ENCODE measurements at places on chromosomes 7 and 10.

DNA sequence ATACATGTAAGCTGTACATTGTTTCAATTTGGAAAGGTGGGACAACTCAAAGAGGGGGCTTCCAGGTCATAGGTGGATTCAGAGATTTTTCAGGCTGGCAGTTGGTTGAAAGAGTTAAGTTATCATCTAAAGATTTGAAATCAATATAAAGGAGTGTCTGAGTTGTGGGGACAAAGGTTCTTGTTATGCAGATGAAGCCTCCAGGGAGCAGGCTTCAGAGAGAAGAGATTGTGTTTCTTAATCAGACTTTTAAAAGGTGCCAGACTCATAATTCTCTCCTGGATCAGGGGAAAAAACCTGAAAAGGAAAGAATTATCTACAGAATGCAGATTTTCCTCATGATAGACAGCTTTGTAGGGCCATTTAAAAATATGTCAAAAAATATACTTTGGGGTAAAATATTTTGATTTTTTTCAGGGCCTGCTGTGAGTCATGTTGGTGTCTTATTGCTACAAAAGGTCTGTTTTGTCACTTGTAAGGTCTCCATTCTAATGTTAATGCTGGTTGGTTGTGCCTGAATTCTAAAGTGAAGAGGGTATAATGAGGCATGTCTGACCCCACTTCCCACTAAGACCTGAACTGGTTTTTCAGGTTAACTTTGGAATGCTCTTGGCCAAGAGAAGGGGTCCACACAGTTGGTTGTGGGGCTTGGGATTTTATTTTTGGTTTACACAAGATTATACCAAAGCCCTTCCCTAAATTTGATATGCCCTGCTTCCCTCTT, 52.7 kb upstream of the PRSS1 start:
- no peak for DNase-seq

DNA sequence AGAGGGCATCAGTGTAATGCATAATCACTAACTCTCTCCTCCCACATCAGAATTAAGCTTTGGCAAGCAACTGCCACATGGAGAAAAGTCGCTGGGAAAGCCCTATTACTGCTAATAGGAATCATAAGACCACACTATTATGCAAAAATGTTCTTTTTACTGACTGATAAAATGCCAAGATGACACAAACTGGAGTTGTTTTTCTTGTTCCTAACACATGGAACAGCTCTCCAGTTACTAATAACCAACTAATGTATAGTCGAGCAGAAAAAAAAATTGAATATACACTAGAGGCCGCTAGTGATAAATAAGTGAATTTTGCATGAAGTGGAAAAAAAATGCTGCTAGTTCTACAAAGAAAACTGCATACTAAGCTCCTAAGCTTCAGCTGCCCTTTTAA, 165.6 kb downstream of the TPK1 start:
- no peak for DNase-seq

DNA sequence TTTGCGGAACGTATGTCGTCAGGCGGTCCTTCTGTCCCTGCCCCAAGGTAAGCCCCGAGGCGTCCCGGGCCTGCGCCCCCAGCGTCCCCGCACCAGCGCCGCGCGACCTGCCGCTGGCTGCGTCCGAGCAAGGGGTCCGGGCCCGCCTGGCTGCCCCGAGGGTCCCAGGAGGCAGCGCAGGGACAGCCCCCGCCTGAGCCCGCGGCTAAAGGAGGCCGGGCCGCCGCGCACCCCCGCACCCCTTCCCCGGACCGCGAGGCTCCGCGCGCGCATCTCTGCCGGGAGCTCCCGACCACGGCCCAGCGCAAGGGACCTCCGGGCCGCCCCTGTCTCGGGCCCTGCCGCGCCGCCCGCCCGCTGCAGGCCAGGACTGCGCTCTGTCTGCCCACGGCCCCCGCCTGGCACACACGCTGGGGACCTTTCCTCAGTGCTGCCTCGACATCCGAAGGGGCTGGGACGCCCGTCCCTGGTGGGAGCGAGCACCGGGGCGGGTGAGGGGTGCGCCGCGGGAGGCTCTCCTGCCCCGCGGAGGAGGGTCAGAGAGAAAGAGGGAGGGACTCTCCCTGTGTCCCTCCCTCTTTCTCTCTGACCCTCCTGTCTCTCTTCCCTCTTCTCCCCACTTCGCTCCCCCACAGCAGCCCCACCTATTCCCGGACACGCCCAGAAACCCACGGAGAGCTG, 25.0 kb downstream of the SHH start:
- DNase-seq, result no peak

DNA sequence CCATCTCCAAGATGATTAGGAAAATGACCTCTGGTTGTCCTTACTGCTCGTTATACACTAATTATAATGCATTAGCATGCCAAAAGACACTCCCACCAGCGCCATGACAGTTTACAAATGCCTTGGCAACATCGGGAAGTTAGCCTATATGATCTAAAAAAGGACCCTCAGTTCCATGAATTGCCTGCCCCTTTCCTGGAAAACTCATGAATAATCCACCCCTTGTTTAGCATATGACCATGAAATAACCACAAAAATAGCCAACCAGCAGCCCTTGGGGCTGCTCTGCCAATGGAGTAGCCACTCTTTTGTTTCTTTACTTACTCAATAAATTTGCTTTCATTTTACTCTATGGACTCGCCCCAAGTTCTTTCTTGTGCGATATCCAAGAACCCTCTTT, 41.6 kb upstream of the KCNMA1 start:
- no peak for DNase-seq

DNA sequence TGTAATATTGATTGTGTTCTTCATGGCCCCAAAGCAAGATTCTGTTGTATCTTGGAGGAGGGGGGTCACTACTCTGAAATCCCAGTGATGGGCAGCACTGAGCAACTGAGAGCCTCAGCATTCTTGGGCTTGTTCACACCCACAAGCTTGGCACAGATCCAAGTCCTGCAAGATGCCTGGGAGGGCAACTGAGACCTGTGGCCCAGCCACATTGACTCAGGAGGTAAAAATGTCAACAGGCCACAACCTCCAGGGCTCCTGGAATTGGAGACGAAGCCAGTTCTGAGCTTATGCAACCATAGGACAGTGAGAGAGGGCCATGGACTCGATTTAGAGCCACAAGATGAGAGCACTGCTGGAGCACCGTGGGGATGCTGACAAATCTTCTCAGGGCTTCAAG, 3.1 kb upstream of the DOCK1 start:
- no peak for DNase-seq

- no peak for DNase-seq
These were observed 237.3 kb downstream of the DGKI start for GRCh38 chr7:137609500-137609899.

- DNase-seq, result no peak
These were observed 958 bp downstream of the ANKRD1 start for GRCh38 chr10:90919683-90920574.

- DNase-seq, result no peak
These were observed 4.1 kb downstream of the CPA1 start for GRCh38 chr7:130384371-130384801.

- no peak for DNase-seq
These were observed 724.0 kb downstream of the GRID1 start for GRCh38 chr10:85642421-85643170.

DNA sequence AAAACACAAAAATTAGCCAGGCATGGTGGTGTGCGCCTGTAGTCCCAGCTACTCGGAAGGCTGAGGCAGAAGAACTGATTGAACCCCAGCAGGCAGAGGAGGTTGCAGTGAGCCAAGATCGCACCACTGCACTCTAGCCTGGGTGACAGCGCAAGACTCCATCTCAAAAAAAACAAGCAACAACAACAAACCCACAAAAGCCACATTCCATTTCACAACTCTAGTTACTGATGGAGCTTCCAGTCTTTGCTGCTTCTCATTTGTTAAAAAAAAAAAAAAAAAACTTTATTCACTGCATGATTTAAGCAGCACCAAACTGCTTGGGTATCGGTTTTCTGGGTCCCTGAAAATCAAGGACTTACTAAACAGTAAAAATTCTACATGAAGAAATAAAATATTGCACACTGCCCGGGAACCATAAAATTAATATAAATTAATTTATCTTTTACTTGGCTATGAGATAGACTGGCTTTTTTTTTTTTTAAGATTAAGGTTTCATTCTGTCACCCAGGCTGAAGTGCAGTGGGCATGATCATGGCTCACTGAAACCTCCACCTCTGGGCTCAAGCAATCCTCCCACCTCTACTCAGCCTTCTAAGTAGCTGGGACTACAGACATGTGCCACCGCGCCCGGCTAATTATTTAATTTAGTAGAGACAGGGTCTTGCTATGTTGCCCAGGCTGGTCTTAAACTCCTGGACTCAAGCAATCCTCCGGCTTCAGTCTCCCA, 42.0 kb downstream of the SRPK2 start:
- DNase-seq, result no peak

GRCh38 chr10:72930276-72930675, 24.3 kb downstream of the PLA2G12B start:
- DNase-seq, result no peak

GRCh38 chr7:128304212-128304611, 39.5 kb downstream of the RBM28 start:
- DNase-seq, result no peak

DNA sequence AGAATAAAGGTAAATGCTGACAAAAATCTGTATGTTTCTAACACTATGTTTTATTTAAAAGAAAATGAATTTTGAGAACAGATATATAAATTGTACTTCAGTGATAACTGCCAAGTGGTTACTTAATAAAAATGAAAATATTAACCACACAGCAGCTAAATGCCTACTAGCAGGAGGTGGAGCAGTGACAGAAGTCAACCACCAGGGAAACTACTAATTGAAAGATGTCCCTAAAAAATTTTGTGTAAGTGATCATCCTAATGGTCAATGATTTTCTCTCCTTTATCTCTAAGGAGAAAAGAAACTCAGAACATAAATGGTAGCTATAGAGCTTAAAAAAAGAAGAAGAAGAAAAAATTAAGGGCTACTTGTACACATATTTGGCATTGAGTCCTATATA, 22.9 kb downstream of the WNT16 start:
- no peak for DNase-seq

- no peak for DNase-seq
These were observed 37.5 kb downstream of the ZNF467 start for GRCh38 chr7:149735779-149736477.

GRCh38 chr7:39560408-39560807, 5.8 kb upstream of the YAE1 start:
- DNase-seq, result no peak

GRCh38 chr10:59125666-59126065, 50.8 kb upstream of the PHYHIPL start:
- DNase-seq, result no peak

DNA sequence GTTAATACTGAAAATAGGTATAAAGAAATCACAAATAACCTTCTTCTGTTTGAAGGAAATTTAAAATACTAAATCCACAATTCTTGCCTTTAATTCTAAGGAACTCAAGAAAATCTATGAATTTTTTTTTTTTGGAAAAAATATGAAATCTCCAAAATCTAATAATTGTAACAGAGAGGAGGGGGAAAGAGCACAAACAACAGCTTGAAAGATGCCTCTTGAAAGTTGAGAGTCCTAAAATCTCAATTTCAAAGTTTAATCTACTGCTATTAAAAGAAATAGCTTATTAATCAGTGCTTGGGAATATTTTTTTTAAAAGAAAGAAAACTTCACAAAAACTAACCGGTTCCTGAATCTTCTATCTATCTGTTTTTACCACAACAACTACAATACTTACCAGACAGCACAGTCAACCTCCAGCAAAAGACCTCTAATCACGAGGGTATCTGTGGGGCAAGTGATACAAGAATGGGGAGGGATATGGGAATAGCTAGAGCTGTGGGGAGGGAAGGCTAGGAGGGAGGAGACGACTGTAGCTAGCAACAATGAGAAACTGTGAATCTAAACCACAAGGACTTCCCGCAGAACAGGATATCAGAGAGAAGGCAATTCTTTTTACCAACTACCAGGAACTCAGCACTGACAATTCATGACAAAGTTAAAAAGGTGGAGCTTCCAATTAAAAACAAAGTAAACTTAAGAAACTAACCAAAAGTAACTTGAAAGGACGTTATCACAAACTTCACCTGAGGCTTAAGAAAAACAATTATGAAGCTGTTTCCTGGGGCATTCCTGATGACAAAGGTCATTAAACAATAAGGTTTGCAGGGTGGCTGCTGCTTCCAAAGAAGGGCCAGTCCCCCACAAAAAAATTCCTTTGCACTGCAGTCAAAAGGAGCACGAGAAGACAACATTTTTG, at the start of gene USP54:
Gene USP54, minus strand, starts transcription at position 462 of the 919 bp plus-strand sequence. CDS start 15,684 bp downstream, outside the sequence.
- no peak for DNase-seq

GRCh38 chr7:115368998-115369397, 447.1 kb downstream of the MDFIC start:
- DNase-seq, result no peak

DNA sequence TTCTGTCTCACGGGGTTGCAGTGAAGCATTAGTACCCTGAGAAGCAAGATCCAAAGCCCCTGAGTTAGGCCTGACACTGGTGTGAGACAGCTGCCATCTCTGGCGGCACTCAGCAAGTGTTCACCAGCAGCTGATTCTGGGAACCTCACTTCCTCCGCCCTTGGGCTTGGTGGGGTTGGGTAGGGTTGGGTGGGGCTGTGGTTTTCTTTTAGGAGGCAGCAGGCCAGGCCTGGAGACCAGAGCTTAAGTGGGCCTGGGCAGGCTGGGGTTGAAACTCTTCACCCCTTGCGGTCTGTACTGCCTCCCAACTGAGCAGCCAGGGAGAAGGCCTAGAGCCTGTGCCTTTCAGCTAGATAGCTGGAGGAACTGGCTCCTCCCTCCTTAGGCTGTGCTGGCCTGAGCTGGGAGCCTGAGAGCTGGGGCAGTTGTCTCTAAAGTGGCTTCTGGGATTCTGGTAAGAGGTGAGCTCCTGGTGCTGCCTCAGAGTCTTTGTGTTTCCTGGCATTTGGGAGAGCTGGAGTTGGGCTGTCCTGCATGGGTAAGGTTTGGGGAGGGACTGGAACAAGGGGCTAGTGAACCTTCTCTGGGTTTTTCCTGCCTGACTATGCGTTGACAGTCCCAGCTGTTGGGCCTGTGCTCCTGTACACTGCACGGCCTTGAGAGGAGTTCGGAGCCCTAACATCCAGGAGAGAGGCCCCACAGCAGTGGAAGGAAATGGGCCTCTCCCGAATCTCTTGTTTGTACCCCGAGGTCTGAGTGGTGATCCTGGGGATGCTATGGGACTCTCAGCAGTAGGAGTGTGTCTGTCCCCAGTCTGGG, 5.1 kb downstream of the TSPAN14 start:
- DNase-seq, result no peak

DNA sequence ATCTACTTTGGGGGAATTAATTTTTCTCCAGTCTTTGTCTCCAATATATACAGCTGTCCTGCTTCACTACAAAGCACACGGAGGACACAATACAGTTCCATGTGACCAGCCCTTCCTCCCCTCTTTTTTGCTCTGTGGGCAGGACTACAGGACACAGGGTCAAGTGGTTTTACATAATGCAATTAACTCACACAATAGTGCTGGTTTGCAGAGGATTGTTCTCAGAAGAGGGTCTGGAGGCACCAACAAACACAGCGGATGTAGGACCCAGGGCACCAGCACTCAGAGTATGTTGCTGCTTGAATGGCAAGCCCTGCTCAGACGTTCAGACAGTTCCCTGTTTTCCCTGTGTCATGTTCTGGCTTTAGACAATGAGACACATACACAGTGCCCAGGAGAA, 52.0 kb upstream of the NPTX2 start:
- DNase-seq, result no peak

GRCh38 chr7:70807650-70808049, 324.3 kb upstream of the GALNT17 start:
- DNase-seq, result no peak
